ENCODE measurements at places on chromosomes 11 and 22.

- no peak for DNase-seq
Measured at GRCh38 chr11:128421577-128422330, 165.6 kb downstream of the ETS1 start.

DNA sequence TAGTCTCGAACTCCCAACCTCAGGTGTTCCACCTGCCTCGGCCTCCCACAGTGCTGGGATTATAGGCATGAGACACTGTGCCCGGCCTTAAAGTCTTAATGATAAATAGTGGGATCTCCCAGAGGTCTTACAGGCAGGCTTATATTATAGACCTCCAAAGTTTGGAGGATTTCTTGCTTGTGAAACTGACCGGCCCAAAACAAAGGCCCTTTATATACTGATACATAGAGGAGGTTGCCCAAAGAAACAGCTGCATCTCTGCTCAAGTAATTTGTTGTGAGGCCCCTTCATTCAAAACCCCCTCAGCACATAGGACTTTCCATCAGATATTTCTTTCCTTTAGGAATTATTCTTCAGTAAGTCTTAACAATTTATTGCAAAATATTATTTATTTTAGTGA lies 27.4 kb upstream of the RDX start:
- no peak for DNase-seq

DNA sequence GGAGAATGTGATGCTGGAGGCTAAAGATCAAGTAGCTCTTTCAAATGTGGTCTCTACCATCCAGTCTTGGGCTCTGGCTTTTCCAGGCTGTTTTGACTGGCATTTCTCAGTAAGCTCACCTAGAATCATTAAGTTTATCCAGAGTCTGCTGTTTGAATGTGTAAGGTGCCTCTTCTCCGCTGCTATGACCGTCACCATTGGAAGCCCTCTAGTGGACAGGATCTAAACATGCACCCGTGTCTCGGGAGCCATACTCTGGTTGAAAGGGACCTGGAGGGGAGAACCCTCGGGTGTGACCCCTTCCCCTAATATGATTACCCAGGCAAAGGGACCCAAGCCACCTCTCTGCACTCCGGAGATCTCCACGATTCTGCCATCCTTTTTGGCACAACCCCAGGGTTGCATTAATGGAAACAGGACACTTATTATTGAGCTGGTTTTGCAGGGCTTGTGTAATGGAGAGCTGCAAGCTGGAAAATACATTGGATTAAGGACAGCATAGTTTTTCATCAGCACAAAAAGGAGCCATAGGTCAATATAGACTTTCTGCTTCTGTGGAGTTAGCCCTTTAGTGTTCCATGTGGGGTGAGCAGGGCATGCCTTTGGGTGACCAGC lies 191.0 kb upstream of the LARGE1 start:
- peak; percentile 43 for DNase-seq

- DNase-seq: no peak
Measured at GRCh38 chr22:45211848-45212247, 28.8 kb downstream of the KIAA0930 start.

- no peak for DNase-seq
Measured at GRCh38 chr22:36658900-36659299, 44.7 kb downstream of the CACNG2 start.

DNA sequence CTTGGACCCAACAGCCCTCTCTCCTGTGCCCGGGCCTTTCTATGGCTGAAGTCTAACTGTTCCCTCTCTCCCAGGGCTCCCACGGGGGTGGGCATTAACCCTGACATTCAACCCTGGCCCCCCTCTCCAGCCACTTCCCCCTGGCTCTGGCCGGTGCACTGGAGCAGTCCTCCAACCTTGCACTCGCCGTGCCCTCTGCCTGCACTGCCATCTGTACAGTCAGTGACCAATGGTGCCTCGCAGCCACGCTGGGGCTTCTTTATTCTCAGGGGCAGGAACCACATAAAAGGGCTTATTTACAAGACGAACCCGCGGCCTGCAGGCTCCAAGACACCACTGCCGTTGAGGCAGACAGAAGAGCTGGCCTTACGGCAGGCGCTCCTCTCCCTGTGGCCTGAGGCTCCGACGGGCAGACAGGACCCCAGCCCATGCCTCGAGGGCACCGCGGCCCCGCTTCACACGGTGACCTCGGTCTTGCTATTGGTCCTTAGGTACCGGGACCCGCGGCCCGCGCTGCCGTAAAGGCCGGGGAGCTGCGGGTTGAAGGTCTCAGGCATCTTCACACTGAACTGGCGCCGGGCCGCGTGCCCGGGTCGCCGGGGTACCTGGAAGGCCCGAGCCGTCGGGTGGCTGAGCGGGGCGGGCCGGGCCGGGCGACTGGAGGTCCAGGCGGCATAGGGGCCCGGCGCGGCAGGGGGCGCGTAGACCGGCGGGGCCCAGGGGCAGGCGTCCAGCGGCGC lies 5.4 kb downstream of the SHISA8 start:
- DNase-seq: no peak

DNA sequence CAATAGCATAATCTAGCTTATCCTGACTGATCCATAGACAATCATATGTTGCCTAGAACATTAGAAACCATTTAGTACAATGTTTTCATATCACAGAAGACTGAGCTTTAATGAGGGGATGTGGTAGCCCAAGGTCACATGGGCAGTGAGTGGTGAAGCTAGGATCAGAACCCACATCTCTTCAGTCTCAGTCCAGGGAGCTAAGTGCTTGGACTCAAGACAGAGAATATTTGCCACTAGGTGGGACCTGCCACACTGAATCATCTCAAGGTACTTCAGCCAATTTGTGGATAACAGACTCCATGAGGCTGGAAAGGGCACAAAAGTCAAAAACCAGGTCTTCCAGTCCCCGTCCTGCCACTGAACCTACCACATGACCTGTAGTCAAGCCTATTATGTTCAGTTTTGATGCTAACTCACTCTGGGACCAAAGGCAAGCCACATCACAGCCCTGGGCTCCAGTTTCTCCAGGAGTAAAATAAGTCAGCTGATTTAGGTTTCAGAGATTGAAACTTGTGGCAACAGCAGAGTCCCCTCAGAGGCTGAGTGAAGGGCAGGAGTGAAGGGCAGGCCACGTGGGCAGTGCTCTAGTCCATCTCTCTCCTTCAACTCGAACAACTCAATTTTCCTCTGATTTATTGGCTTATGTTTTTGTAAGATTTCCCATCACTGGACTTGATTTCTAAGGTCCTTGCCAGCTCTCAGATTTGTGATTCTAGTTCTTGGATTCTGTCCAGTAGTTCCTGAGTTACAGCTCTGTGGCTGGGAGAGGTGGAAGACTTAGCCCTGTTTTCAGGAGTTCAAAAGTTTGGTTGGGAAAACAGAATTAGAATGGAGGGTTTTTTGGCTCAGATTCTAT lies 84.6 kb upstream of the PHOX2A start:
- no peak for DNase-seq

GRCh38 chr11:71418643-71419042 lies 29.6 kb downstream of the DHCR7 start:
- DNase-seq: no peak

DNA sequence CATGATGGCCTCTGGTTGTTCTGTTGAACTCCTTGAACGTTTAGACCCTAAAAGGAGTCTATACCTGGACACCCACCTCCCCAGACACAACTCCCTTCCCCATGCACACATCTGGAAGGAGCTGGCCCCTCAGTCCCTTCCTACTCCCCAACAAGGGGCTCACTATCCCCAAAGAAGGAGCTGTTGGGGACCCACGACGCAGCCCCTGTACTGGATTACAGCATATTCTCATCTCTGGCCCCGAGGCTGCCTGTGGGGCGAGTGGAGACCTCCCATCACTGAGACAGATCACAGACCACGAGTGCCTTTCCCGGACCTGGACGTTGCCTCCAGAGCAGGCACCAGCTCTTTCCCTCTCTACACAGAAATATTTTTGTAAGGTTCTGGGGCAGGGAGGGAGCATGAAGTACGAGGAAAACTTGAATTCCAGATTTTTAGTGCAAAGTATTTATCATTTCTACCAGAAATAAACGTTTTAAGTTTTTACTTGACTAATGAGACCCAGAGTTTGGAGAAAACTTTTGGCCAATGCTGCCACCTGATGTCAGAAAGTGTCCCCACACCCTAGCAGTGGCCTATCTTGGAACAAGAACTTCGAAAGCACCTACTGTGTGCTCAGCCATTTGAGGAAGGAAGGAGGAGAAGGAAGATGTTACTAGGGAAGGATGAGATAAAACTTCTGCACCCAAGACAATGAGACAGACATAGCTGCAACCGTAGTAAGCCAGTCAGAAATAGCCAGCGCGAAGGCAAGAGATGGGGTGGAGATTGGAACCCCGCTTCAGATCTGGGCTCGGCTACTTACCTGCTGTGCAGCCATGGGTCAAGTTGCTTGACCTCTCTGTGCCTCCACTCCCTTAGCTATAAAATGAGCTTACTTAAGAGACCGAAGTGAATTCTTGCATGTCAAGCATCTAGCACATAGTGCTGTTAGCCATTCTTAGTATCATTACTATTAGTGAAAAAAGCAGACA lies 10.2 kb upstream of the POU2F3 start:
- DNase-seq: peak; percentile 65

GRCh38 chr11:23789938-23790371 lies 706.9 kb upstream of the LUZP2 start:
- DNase-seq: no peak

DNA sequence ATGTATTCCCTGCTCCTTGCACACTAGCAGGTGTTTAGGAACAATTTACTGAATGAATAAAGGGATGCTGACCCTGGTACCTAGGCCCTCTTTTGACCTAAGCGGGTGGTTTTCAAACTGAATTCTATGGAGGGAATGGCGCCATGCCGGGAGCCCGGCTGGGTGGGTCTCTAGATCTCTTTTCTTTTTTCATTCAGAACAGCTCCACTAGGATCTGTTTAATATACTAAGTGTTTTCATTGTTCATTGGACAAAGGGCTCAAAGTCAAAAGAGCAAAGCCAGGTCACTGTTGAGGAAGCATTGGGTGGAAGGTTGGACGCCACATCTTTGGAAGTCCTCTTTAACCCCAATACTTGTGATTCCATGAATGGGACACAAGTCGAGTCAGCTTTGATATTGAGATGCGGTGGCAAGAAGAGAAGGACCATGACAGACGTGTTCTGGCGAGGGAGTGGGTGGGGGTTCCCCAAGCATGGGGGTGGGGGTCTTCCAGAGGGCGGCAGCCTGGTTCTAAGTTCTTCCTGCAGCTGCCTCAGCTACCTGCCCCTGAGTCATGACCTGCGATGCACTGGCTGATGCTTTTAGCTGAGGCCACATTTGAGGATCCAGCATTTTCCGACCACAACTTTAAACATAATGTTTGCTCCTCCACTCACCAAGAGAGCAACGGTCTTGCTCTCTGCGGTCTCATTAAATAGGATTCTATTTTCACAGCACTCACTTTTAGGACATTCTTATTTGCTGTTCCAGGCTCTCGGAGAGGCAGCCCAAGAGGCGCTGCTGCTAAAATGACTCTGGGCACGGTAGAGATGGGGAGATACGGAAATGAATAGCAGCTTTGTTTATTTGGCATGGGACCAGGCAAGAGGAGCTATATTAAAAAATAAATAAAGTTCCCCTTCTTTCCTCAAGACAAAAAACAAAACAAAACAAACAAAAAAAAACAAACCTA lies 100.6 kb downstream of the FBXO7 start:
- no peak for DNase-seq

DNA sequence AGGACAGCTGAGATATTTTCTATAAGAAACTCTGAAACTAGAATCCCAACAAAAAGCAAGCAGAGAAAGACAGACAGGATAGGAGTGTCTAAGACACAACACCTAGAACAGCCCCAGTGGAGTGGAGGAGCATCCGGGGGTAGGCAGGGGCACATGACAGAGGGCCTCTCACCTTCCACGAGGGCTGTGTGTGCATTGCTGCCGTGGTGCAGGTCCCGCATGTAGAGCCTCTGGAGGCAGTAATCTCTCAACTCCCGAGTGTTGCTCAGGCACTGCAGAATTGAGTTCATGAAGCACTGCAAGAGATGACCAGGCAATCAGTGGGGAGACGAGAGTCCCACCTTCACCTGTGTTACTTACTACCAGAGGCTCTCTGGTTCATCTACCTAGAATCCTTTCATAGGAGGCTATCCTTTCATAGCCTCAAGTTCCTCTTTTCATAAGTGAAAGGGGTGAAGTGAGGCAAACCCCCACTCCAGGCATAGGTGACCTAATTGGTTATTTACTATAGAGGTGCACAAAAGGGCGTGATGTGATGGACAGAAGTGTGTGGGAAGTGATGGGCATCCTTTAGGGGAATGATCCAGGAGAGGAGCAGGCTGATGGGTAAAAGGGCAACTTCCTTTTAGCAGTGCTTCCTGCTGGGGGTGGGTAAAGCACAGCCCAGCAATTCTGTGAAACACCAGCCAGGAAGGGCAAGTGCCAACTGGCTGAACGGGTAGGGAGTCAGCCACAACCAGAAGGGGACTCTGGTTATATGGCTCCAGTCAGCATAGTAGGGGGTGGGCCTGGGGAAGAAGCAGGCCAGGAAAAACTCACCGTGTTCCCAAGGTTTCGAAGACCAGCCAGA lies 13.1 kb upstream of the MFRP start:
- DNase-seq: no peak
